ENCODE measurements at places on chromosomes 16 and 17.

DNA sequence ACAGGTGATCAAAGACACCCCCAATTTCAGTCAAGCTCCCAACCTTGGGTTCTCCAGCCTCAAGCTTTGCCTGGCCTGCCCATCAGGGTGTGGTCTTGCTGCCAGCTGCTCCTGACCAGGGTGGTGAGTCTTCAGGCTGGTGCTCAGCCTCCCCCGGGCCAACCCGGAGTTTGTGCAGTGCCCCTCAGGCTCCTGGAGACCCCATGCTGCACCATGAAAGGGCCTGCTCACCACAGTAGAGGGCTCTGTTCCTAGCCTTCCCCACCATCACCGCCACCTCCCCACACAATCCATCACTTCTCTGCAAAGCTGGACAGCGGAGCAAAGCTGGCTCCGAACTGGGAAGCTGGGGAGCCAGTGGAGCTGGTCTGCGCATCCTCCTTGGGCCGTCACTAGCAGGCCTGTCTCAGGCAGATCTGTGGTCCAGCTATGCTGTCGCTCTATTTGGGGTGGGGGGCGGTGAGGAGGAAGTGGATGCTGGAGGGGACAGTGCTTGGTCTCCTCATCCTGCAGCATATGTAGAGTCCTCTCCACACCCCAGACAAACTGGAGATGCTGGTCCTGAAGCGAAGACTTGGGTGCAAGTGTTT is 88.5 kb upstream of the RPL38 start:
- DNase-seq: no peak

DNA sequence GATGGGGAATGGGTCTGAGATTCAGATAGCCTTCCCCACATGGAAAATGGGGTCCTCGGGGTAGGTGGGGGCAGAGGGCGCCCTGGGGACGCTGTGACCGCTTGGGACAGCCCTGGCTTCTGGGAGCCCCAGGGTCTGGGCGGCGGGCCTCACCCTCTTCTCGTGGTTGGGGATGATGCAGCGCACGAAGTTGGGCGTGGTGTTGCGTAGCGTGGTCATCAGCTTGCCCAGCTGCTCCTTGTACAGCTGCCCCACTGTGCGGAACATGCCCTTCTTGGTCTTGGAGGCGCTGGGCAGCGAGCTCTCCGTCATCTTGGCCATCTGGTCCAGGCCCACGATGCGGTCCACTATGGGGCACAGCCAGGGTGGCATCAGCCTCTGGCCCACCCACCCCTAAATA is 99.9 kb downstream of the NDE1 start:
- no peak for DNase-seq

- no peak for DNase-seq
These were observed 47.4 kb upstream of the MEIOC start for GRCh38 chr17:44608727-44609435.

DNA sequence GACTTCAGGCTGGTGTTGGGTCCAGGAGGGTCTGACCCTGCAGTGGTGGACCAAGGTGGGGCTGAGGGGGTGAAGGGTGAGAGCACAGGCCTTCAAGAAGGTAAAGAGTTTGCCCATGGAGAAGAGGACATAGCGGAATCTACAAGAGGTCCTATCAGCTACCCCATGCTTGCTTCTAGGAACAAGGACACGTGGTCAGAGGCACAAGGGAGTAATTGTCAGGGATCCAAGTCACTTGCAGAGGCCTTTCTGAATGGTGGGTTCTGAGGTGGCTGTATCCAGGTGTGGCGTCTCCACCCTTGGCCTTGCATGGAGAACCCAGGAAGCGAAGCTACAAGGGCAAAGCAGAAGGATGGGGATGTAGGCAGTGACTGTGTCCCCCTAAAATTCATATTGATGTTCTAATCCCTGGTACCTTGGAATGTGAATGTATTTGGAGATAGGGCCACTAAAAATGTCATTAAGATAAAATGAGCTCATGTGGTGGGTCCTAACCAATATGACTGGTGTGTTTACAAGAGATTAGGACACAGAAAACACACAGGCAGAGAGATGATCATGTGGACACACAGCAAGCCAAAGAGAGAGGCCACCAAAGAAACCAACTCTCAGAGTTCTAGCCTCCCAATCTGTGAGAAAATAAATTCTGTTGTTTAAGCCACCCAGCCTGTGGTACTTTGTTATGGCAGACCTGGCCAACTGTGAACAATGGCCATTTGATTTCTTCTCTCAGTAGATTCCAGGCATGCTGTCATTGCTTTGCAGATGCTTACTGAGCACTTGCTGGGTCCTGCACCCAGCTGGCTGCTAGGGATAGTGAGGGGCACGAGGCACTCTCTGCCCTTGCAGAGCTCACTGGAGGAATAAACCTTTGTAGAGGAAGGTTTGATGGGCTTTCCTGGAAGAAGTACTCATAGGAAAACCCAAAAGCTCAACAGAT is 75.8 kb downstream of the UTP18 start:
- DNase-seq: no peak

DNA sequence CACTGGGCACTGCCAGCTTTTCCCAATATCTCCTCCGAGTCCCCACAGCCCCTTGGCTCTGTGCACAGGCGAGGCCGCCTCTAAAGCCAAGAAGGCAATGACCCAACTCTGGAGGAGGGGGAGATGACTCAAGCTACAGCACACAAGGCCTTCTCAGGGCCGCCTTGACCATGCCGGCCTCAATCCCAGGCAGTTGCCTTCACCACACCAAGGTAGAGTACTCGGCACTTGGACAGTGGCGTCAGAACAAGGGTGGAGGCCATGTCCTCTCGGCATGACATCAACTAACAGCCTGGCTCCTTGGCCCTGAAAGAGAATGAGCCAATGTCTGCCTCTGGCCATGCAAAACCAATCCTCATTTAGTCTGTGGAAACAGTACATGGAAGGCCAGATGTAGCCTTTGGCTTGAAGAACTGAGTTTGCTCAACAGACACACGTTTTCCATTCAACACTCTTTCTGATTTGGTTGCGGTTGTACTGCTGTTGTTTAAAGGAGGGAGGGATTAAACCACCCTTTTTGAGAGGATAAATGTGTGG is 139.6 kb downstream of the XYLT1 start:
- no peak for DNase-seq

GRCh38 chr16:888901-889570 is 81.7 kb downstream of the LMF1 start:
- no peak for DNase-seq

DNA sequence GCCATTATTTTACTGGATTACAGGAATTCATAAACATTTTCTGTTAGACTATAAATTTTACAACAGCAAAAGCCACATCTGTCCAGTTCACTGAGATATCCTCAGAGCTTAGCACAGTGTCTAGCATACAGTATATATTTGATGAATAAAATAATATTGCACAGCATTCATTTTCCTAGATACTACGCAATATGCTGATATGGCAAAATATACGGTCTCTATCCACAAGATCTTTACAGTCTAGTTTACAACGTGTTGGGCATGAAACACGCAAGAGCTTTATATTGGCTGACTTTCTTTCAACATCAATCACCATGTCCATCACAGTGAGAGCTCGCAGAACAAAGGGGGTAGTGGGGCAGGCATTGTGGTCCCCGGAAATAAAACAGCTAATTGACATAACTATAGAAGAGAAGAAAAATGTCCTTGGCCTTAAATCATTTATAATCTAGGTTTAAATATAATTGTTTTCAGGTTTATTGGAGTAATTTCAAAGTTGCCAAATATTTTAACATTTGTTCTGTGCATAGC is 43.5 kb downstream of the ZNF652 start:
- no peak for DNase-seq

- peak; percentile 75 for DNase-seq
These were observed 38.6 kb upstream of the FA2H start for GRCh38 chr16:74813109-74813641.

GRCh38 chr17:1186923-1187771 is 7.4 kb upstream of the ABR start:
- peak; percentile 62 for DNase-seq

- DNase-seq: no peak
These were observed 722.3 kb downstream of the CDH8 start for GRCh38 chr16:61313931-61314330.

GRCh38 chr16:85412911-85413520 is 200.1 kb upstream of the GSE1 start:
- DNase-seq: no peak

DNA sequence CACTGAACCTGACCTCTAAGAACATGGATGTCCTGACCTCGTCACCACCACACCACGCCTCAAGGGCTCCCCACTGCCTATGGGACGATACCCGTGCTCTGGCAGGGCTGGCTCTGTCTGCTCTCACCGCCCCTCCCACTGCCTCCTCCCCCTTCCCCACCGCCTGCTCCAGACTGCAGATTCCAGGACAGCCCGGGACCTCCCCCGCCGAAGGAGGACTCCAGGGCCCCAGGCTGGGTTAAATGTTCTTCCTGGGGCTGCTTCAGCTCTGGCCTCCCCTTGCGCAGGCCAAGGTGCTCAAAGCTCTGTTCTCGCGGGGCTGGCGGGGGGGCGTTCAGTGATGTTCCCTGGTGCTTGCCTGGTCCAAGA is 3.1 kb downstream of the NPW start:
- no peak for DNase-seq

DNA sequence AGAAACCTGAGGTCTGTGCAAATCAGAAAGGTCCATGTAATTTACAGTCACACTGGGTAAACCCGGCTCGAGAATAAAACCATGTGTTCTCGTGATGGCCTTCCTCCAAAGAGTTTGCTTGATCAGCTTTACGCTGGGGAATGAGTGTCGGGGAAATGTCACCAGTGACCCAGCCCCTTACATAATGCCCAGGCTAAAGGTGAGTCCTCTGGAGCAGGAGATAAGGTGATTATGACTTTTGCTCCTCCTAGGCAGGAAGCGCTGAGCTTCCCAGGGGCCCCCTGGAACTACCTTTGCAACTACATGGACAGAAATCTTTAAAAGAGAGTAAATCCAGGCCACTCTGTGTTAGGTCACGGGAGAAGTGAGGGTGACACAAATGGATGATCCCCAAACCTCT is 15.7 kb downstream of the SLC6A4 start:
- DNase-seq: no peak

GRCh38 chr17:27460196-27460725 is 4.0 kb downstream of the KSR1 start:
- no peak for DNase-seq

GRCh38 chr16:87855852-87856715 is 13.2 kb downstream of the SLC7A5 start:
- no peak for DNase-seq

- DNase-seq: peak; percentile 60
These were observed 39.4 kb upstream of the RAI1 start for GRCh38 chr17:17641621-17642409.

DNA sequence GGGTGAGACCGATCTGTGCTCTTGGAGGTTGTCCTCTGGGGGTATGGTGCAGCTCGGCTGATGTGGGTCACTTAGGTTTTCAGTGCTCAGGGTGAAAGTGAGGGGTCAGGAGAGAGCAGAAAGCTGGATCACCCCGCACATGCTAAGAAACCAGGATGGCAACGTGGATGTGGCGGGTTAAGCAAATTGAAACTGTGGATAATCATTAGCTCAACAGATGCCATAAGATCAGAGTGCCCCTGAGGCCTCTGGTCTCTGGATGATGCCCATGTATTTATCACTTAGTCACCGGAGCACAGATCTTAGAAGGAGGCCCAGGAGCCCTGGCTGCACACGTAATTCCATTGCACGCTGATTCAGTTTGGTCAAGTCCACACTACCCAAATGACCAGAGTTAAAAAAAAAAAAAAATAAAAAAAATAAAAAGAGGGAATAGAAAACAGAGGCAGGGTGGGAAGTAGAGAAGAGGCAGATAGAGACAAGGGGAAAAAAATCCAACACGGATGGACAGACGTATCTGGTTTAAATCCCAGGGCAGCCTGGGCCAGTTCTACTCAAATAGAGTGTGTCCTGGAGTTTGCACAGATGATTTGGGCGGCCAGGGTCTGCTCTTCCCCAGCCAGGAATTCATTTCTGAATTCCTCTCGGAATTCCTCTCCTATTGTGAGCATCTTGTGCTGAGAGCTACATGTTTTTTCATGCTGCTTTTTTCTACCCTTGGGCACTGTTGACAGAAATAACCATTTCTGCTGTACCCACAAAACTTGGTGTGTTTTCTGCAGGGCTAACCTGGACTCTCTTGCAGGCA is 378.3 kb downstream of the CPPED1 start:
- DNase-seq: no peak

DNA sequence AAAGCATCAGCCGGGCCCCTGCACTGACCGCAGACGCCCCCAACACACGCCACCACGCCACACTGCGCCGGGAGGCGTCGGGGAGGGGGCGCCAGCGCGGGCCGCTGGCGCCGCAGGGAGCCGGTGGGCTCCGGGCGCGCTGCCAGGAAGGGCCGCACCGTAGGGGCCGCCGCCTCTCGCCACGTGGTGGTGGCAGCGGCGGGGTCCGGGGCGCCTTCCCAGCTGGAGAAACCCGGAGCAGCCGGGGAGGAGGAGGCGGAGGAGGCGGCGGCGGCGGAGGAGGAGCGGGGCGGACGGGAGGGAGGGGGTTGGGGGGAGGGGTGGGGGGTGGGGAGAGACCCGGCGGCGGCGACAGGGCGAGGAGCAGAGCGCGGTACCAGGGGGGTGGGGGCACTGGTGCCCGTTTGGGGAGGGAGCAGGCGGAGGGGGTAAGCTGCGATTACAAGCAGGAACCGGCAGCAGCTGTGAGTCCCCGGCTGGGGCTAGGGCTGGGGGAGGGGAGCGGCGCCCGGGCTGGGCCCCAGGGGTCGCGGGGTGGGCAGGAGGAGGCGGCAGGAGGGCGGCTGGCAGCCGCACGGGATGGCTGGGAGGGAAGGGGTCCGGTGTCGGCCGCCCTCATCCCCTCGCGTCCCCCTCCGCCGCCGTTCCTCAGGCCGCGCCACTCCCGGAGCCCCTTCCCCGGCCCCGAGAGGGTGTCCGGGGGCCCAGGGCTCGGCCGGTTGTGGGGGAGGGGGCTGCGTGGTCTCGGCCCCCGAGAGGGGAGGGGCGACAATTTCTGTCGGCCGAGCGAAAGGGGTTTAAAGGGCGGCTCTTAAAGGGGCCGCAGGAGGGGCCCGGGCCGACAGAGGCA is at the start of gene TBKBP1:
Gene TBKBP1 (plus strand): TSS at position 431 of the 850 bp plus-strand sequence. CDS start 1,952 bp downstream, outside the sequence.
- peak; percentile 56 for DNase-seq

DNA sequence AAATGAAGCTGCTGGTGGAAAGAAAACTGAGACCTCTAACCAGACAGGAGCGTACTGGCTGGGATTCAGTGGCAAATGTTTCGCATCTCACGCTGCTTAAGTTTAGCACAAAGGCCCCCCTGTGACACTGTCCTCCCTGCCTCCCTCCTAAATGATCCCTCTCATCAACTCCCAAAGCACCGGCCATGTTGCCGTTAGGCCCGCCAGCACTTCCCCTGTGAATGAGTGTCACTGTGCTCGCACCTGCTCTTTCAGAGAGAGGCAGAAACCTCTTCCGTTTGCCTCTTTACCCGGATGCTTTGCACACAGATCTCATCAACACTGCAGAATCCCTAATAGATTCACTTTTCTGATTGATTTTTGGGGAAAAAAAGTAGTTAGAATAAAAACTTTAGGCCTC is 26.5 kb downstream of the MBTPS1 start:
- no peak for DNase-seq

- DNase-seq: no peak
These were observed 45.8 kb upstream of the CDRT4 start for GRCh38 chr17:15513058-15513791.

- no peak for DNase-seq
These were observed 16.2 kb downstream of the PSMD3 start for GRCh38 chr17:39996800-39997199.
